A673 (cell line): ENCODE measurements at places on chromosomes 4 and X.

GRCh38 chr4:151862766-151863165 is 102.0 kb upstream of the GATB start:
- DNase-seq, result no peak

GRCh38 chr4:30724247-30724646 is 4.1 kb downstream of the PCDH7 start:
- DNase-seq, result peak; percentile 44

GRCh38 chr4:98657531-98658286 is 702 bp downstream of the TSPAN5 start:
- DNase-seq, result peak; percentile 52

DNA sequence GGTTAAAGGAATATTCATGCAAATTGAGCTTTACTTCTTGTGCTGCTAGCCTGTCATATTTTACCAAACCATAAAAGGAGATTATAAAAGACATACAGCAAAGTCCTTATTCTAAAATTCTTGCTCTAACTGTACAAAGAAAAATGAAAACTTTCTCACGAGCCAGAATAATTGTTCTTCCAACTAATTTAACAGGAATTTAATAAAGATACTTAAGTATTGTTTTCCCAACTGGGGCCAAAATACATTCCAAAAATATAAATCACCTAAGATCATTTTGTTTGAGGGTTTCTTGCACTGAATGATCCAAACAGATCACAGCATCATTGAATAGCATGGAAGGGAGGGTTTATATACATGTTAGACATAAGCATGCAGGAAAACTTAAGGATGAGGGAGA is 127.1 kb upstream of the PCDH18 start:
- no peak for DNase-seq

- DNase-seq, result no peak
These were observed 14.8 kb downstream of the LINC00632 start for GRCh38 chrX:140724309-140724708.

DNA sequence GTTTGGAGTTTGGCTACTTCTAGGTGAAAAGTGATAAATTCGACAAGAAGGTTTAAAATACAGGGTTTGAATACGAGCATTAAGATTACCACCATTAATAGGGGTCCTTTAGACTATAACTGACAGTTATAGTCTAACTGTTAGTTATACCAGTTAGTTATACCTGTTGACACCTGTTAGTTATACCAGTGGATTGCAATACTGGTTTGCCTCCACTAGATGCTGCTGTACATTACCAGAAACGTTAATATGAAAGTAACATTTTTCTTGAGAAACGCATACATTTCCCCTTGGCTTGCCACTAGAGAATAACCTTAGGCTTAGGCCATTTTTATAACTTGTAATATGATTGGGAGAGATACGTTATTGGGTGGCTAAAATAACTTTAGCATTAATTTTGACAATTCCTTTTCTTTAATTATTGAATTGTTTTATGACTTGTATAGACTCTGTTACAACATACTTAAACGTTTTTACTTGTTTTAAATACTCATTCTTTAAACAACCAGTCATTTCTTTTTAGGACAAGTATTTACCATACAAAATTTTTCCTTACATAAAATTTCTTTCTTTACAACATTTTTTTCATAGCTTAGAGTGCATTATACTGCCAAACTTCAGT is 911.2 kb downstream of the FSTL5 start:
- DNase-seq, result peak; percentile 45

DNA sequence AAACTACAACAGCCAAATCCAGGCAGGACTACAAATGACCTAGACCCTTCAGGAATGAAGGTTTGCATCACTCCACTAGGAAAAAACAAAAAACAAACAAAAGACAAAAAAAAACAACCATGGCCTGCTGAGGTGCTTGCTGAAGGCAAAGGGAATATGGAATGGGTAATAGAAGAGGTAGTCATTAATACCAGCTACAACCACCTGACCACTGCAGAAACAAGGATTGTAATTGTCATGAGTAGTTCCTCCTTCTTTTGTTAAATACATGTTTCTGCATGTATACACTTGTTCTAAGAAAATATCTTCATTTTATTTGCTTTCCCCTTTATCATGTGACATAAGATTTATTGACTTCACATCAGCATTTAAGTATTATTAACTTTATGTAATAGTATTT is 409.8 kb upstream of the GRID2 start:
- no peak for DNase-seq

- no peak for DNase-seq
These were observed 46.5 kb downstream of the EGF start for GRCh38 chr4:109959195-109959594.

- no peak for DNase-seq
These were observed 15.4 kb downstream of the SNX12 start for GRCh38 chrX:71052721-71053120.

GRCh38 chr4:79177388-79177787 is 148.5 kb downstream of the NAA11 start:
- DNase-seq, result no peak

DNA sequence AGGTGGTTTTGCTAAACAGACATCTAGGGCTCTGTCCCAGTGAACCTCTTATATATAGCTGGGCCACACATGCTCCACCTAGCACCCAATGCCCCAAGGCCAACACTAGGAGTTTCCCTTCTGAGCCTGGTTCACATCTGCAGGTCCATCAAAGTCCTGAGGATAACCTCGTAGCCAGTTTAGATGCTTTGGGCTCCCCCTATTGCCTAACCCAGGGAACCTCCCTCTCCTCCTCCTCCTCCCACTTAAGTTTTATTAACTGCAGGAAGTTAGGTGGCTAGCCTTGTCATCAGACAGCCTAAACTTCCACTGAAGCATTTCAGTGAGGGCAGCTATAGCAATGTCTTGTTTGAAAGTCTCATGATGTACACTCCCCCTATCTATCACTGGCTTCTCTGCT is 88.0 kb downstream of the GUCY2F start:
- peak; percentile 8 for DNase-seq

DNA sequence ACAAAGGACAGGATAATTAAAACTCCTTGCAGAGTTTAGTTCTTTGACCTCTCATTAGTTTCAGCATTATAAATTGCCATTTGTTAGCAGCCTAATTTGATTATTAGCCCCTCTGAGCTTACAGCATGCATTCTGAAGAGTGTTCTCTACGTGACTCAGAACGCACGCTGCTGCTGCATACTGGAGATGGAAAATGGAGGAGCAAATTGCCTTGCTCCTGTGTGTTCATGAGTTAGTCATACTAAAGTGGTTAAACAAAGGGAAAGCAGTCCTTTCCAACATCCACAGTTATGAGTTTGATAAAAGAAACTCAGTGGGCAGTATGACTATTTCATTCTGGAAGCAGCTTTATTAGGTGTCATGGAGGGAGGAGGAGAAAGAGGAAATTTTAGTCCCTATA is 922.5 kb downstream of the RPA4 start:
- DNase-seq, result no peak

- DNase-seq, result no peak
These were observed 67.5 kb downstream of the FBXW7 start for GRCh38 chr4:152468408-152468807.

DNA sequence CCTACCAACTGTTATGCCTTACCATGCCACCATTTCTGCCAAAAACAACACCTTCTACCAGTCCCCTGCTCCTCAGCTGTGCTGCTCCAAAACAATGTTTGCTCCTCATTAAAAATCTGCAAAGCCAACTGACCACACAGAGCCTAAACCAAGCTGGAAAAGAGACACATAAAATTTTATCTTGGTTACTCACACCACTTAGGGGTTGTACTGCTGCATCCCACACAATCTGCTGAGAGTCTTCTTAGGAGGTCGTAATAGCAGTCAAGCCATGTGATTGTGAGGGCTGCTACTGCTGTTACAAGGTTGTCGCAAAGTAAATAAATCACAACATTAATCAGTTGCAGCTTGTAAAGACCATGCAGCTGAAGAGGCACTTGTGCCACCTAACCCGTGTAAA is 607.4 kb upstream of the FAM241A start:
- DNase-seq, result no peak

DNA sequence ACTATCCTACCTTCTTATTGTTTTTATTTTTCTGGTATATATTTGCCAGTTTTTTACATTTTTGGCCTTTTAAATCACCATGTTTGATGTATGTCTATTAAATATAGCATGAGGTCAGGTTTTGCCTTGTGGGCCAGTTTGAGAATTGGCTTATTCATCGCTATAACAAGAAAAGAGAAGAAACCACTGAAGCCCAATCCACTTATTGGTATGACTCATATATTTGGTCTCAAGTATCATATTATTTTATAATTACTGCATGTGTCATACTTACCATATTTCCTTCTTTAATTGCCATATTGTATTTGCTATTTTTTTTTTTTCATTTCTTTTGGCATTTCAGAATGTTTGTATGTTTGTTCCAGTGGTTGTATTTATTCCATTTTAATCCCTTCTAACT is 99.3 kb downstream of the IRF2 start:
- no peak for DNase-seq

- no peak for DNase-seq
These were observed 56.0 kb downstream of the SAT1 start for GRCh38 chrX:23838953-23839352.

DNA sequence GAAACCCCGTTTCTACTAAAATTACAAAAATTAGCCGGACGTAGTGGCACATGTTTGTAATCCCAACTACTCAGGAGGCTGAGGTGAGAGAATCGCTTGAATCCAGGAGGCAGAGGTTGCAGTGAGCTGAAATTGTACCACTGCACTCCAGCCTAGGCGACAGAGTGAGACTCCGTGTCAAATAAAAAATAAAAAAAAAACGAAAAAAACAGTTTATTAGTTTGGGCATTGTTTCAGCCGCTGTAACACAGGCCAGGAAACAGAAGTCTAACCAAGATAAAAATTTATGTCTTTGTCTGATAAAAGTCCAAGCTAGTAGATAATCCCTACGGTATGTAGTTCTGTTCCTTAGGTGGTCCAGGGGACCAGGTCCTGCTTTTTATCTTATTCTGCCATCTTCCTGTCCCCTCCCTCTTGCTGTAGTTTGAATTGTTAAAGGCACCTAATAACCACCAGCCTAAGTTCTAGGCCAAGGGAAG is 21.4 kb downstream of the USO1 start:
- no peak for DNase-seq

DNA sequence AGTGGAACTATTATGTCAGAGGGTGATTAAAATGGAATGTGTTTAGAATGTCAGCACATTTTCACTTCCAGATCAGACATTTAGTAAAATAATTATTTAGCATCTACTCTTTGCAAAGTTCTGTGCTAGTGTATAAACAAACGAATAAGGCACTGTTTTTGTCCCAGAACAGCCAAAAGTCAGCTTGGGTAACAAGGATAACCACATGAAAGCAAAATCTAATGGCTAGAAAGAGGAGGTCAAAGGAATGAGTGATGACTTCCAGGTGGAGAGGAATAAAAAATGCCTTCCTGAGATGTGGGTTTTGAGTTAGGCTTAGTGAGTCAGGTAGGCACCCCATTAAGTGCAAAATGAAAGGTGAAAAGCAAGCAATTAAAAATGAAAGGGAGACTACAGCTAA is 112.6 kb downstream of the ATP10D start:
- no peak for DNase-seq

DNA sequence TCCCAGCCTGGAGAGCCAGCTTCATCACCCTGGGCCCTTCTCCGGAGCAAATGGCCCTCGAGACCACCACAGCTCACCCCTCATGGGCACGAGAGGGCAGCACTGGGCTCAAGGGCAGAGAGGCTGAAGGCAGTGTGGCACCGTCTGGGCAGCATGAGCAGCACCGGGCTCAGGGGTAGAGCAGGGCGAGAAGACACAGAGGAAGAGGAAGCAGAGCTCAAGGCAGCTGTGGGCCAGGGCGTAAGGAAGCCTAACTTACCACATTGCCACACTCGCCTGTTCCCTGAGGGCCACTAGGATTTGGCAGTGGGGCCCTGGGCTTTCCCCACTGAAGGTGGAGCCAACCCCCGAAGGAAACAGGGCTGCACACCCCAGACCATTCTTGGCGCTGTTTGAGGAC is 15.5 kb downstream of the ZNF185 start:
- no peak for DNase-seq

DNA sequence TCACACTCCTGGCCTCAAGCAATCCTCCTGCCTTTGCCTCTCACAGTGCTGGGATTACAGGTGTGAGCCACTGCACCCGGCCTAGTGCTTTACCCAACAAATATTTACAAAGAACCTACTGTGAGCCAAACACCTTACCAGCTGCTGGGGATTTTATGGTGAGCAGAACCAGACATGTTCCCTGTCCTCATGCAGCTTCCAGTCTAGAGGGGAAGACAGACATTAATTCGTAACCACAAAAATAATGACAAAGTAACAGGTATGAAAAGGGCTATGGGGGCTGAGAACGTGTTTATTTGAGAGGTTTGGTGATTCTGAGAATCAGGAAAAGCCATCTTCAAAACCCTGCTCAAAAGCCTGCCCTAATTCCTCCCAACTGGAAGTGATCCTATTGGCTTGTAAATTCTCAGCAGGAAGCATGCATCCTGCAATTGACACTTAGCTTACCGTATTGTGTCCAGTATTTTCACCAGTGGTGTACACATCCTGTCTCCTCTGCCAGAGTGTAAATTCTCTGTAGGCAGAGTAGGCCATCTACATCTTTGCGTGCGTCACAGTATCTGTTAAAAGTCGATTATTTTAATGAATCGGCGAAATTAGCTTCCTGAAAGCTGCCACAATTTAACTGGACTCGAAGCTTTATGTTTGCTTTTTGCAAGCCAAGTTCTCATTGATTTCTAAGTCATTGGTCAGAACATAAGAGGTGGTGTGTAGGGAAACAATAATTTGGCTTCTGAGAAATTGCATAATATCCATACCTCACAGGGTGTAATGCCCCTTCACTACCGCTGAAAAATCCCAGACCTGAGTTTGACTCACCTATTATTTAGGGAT is 67.0 kb downstream of the TMEM156 start:
- DNase-seq, result no peak

DNA sequence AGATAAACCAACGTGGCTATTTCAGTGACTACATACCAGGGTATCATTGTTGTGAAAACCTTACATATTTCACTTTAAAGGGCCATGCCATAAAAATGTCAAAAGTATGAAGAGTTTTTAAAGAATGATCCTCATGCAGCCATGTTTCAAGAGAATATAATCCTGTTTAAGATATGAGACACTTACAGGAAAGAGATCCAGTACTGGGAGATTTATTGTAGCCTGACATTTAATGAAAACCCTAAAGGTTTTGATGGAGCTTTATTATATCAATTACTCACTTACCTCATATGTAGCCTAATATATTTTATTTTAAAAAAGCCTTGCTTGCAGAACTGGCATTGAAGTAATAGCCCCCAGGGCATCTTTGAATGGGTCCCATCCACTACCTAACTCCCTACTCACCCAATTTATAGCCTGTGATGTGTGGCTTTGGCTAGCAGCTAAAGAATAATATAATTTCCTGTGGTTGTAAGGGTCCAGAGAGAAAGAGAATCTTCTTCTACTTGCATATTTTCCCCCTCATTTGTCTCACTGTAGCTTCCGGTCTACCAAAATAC is 7.7 kb upstream of the GABRG1 start:
- peak; percentile 7 for DNase-seq

- no peak for DNase-seq
These were observed 563.6 kb downstream of the ADGRL3 start for GRCh38 chr4:61763682-61764081.
